Esophagus (tissue), 2 donors: ENCODE measurements at places on chromosomes 16 and 17. TPM values are rescaled to one million over a fixed set of nuclear protein-coding genes. Genes with fewer than 3 reads are reported as not detected.

Gene VMO1
- 1.5 TPM for polyA plus RNA-seq

Gene ITGB3
- 1.0 TPM for polyA plus RNA-seq

Gene DNAI2
- not detected for polyA plus RNA-seq

Gene ZP2
- not detected for polyA plus RNA-seq

Gene CHST5
- polyA plus RNA-seq = 0.10 TPM

Gene CACNG3
- polyA plus RNA-seq = not detected

Gene NPIPB6
- 0.21 TPM for polyA plus RNA-seq

Gene OTOA
- not detected for polyA plus RNA-seq

Gene SPATA22
- not detected for polyA plus RNA-seq

Gene WNK4
- 6.7 TPM for polyA plus RNA-seq

Gene NACA2
- polyA plus RNA-seq = 0.19 TPM

Gene TSEN54
- polyA plus RNA-seq = 31.5 TPM

Gene KPNA2
- polyA plus RNA-seq = 16.1 TPM

Gene ASB16
- 0.19 TPM for polyA plus RNA-seq

Gene CES5A
- polyA plus RNA-seq = 0.04 TPM

Gene CLDN9
- 0.02 TPM for polyA plus RNA-seq

Gene TSPOAP1
- polyA plus RNA-seq = 14.9 TPM

Gene MYO18A
- polyA plus RNA-seq = 39.1 TPM

Gene GLTPD2
- 0.38 TPM for polyA plus RNA-seq

Gene TOX3
- 0.07 TPM for polyA plus RNA-seq

Gene ATP2A3
- polyA plus RNA-seq = 5.8 TPM

Gene YPEL2
- 3.2 TPM for polyA plus RNA-seq

Gene SMPD3
- 4.0 TPM for polyA plus RNA-seq

Gene HS3ST3A1
- polyA plus RNA-seq = 5.8 TPM

Gene CTNS
- polyA plus RNA-seq = 3.6 TPM

Gene ZNF232
- polyA plus RNA-seq = 5.8 TPM

Gene EPOP
- 1.9 TPM for polyA plus RNA-seq

Gene SPIRE2
- polyA plus RNA-seq = 6.4 TPM

Gene TMEM114
- 0.26 TPM for polyA plus RNA-seq

Gene SNX20
- polyA plus RNA-seq = 0.43 TPM

Gene GUCY2D
- 0.59 TPM for polyA plus RNA-seq

Gene ENDOV
- polyA plus RNA-seq = 11.9 TPM

Gene IKZF3
- polyA plus RNA-seq = 0.52 TPM

Gene KRT40
- 0.18 TPM for polyA plus RNA-seq

Gene HYDIN
- 0.20 TPM for polyA plus RNA-seq

Gene ADCY9
- 4.5 TPM for polyA plus RNA-seq

Gene SCN4A
- polyA plus RNA-seq = 0.01 TPM

Gene VAT1L
- 0.13 TPM for polyA plus RNA-seq

Gene KRT33B
- 0.12 TPM for polyA plus RNA-seq

Gene NRN1L
- 1.5 TPM for polyA plus RNA-seq

Gene SERPINF2
- polyA plus RNA-seq = 2.9 TPM

Gene CCL15
- polyA plus RNA-seq = 0.06 TPM

Gene ATP6V0D1
- polyA plus RNA-seq = 17.0 TPM
